ENCODE measurements at places on chromosomes 7 and 10.
A peak's percentile ranks its signal among the peaks of the same experiment; 100 is the strongest.

DNA sequence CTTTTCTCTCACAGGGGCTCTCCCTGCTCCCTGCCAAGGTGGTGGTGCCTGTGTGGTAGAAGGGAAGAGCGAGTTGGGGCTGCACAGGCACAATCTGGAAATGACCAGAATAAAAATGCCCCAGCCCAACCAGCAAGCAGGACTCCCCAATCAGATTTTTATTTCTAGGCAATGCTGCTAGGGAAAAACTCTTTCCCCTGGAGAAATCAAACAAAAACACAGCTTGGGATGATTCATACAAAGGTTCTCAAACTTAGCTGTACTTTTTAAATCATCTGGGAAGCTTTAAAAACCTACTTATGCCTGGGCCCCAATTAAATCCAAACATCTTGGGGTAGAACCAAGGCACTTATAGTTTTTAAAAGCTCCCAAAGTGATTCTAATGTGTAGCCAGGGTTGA is 243.2 kb downstream of the HTR7 start:
- DNase-seq, result no peak

GRCh38 chr7:40570223-40570622 is 435.4 kb downstream of the SUGCT start:
- DNase-seq, result peak; percentile 49

DNA sequence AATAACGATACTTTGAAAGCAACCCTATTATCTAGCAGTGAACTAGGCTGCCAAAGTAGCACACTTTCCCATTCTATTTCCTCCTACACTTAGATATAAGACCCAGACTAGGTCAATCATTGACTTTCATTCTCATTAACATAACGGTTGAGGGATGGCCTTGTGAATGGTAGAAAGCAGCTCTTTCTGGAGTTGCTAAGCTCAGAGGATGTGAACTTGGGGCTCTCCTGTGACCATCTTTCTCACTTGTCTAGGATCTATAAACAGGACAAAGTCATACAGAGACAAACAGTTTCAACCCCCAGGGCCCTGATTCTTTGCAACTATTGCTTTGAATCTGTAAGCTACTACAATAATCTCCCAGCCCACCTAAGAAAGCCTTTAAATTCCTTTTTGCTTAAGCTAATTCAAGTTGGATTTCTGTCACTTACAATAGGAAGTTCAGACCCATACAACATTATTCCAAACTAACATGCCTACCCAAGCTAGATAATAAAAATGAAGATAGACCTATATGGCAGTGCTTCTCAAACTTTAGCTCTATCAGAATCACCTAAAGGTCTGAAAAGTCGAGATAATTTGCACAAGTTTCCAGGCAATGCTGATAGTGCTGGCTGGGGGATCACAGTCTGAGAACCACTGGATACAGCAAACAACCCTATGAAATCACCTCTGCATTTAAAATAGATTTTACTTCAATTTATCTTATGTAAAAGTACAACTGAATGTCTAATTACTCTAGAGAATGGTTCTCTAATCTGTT is 16.7 kb downstream of the P4HA1 start:
- DNase-seq, result no peak

- DNase-seq, result peak; percentile 83
These were observed 68.6 kb downstream of the LHPP start for GRCh38 chr10:124530215-124530665.

- peak; percentile 74 for DNase-seq
These were observed 179.9 kb downstream of the PTPRN2 start for GRCh38 chr7:158407581-158408317.

- DNase-seq, result peak; percentile 63
These were observed 100.6 kb upstream of the DIP2C start for GRCh38 chr10:789831-790701.

GRCh38 chr7:104894726-104895521 is 119.1 kb upstream of the KMT2E start:
- no peak for DNase-seq

GRCh38 chr10:3976171-3976570 is 191.2 kb upstream of the KLF6 start:
- DNase-seq, result no peak

DNA sequence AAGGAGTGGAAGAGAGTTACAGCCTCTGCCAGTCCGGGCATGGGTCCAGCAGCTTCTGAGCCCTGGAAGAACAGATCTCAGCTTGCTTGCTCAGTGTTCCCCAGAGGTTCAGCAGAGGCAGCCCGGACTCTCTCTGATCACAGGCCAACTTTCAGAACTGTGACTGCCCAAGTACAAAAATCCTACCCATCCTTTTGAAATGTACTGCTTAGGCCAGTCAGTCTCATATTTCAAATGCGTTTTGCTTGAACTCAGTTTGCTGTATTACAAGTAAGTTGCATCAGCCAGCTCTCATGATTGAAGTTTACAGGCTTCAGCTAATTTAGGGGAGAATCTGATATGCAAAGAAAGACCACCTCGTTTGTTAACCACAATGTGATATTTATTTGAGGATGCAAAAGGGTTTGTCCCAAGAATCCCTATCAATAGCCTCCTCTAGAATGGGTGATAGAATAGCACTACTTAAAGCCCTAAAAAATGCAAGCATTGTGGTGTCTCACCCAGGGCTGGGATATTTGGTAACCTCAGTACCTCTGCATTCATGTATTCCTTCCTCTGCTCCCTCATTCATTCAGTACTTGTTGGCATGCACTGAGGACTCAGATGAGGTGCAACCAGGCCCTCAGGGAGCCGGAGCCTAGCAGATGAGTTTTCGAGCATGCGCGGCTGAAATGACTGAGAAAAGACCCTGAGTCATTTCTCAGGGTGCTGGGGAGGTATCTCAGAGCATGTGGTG is 7.0 kb downstream of the AIMP2 start:
- DNase-seq, result no peak

DNA sequence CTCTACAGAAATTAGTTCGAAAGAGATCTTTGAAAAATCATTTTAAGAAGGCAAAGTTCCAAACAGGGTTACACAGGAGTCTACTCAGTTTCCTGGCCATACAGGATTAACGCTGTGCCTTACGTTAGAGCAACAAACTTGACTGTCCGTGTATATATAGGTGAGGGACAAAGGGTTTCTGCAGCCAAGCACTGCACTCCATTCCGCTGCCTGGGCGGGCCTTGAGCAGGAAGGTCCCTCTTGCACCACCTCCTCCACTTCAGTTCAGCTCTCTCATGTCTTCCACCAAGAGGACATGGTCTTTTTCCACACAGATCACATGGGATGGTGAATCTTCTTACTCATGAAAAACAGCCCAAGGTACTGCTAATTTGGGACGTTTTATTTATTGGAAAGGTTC is 43.2 kb downstream of the MCMBP start:
- no peak for DNase-seq

- DNase-seq, result peak; percentile 43
These were observed 197.9 kb downstream of the HDAC9 start for GRCh38 chr7:18693406-18693805.

Data from neural progenitor cell (in vitro differentiated cells).